Activated gamma-delta T cell treated with anti-CD3 and anti-CD28 coated beads, Interleukin-2, amount 50 U/mL, for 16 hours (primary cell): ENCODE measurements at places on chromosomes 4 and X.

GRCh38 chrX:115679460-115679859 is 118.5 kb downstream of the PLS3 start:
- no peak for DNase-seq

DNA sequence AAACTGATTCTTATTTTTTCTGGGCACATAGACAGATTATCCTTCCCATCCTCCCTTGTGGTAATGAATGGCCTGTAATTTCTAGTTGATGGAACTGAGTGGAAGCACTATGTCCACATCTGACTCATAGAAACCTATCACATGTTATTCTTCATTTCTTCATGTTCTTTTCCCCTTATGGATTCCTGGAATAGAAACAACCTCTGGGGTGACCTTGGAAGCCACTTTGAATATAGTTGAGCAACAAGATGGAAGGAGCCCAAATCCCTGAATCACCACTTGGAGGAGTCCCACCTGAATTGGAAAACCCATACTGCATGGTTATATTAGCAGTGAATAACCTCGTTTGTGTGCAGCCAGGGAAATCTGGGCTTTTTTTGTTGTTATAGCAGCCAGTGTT is 137.8 kb downstream of the MID1IP1 start:
- DNase-seq: no peak

DNA sequence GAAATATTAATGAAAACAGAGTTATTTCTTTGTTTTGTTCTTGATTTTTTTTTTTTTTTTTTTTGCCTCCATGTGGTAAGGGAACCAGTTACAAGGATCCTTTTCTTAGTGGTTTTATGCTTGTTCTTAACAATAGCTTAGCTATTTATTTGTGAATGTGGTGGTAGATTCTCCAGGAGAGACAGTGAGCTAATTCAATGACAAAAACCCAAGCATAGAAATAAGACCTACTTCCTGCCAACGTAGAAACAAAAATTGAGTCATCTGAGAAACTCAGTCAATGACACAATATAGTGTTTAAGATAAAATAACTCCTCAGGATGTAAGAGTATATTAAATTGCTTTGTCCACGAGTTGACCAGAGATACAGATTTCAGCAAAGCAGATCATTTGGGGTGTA is 863.8 kb upstream of the PABPC4L start:
- DNase-seq: no peak

- no peak for DNase-seq
Measured at GRCh38 chrX:150365051-150365989, 2.2 kb downstream of the MAMLD1 start.

GRCh38 chrX:9352694-9353411 is 112.0 kb upstream of the TBL1X start:
- DNase-seq: peak; percentile 37

DNA sequence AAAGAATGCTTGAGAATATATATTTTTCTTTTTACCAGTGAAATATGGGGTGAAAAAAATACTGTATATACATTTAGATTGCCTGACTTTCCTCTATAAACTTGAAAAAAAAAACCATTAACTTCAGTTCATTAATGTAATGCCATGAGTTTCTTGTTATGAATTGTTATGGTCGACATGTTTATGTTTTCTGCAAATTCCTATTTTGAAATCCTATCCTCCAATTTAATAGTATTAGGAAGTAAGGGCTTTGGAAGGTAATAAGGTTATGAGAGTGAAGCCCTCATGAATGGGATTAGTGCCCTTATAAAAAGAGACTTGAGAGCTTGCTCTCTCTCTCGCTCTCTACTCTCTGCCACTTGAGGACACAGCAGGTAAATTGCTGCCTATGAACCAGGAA is 211.4 kb downstream of the LDB2 start:
- no peak for DNase-seq

DNA sequence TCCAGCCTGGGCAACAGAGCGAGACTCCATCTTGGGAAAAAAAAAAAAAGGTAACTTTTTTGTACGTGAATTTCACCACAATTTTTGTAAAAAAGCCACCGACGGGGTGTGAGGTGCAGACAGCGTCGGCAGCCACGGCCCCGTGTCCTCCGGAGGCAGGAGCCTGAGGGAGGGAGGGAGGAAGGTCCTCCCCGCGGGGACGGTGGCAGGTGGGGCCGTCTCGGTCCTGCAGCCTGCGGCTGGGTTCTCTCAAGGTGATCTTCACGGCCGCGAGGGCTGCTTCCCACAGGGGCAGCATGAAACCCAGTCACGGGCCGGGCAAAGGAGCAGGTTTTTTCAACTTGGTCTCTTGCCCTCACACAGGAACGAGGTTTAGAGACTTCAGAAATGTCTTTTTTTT is 14.0 kb downstream of the PLCXD1 start:
- DNase-seq: no peak

DNA sequence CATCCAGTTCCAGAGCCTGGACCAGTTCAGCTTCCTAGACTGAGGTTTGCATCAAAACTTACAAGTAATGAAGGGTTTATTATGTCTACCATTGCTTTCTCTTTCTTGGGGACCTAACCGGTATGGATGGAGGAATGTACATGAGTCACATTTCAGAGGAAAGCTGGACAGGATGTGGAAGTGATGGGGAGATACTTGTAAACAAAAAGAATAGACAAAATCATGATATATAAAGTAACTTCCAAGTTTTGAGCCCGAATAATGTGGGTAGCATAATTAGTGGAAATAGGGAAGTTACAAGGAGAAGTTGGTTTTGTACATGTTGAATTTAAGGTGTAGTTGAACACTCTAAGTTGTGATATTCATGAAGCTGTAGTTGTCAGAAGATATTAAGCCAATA is 15.0 kb downstream of the FNIP2 start:
- no peak for DNase-seq

DNA sequence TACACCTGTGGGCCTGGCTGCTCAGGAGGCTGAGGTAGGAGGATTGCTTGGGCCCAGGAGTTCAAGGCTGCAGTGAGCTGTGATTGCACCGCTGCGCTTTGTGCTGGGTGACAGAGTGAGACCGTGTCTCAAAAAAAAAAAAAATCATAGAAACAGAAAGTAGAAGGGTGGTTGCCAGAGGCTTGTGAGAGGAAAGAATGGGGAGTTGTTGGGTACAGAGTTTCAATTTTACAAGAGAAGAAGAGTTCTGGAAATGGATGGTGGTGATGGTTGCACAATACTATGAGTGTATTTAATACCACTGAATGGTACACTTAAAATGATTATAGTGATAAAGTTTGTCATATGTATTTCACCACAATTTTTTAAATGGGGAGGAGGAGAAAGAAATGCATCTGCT is 10.2 kb upstream of the GLOD5 start:
- DNase-seq: no peak

DNA sequence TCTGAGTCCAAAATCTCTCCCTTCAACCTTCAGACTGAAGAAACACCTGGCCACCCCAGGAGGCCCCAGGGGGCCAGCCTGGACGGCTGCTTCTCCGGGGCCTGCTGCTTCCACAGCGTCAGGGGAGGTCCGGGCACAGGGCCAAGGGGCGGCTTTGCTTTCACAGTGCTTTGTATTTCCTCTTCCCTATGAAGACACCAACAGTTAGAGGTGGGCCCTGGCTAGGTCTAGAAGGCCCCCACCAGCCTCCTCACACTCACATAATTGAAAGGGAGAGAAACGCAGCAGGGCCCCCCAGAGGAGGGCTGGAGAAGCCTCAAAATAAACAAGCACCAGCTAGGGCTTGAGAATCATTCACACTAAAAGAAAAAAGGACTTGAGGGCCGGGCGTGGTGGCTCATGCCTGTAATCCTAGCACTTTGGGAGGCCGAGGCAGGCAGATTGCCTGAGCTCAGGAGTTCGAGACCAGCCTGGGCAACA is 17.8 kb downstream of the SCD5 start:
- DNase-seq: no peak

DNA sequence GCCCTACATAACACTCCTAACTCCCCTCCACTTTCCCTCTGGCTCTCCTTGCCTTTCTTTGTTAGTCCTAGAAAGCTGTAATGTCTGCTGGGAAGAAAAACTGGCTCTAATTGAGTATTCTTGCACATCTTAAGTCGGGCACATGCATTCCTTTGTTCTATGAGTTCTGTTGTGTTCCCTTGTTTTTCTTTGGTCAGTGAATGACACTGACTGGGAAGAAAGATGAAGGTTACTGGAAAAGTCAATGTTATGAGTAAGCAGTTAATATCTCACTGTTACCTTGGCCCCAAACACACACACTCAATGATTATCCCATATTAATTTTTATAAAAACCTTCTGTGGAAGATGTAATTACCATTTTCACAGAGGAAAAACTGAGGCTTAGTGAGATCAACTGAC is 215.9 kb downstream of the SOWAHB start:
- DNase-seq: no peak

DNA sequence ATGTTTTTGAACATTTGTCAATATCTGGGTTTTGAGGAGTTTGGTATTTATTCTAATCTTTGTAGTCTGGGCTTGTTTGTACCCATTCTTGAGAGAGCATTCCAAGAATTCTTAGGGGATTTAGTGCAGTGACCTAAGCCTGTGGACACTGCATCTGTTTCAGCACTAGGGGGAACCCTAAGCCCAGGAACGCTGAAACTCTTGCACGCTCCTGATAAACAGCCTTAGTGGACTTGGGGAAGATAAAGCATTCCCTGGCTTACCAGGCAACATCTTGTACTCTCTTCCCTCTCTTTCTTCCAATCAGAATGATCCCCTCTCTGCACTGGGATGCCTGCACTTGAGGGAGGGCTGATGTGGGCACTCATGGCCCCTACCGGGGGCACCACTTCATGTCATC is 654.9 kb upstream of the HTR2C start:
- DNase-seq: no peak

- no peak for DNase-seq
Measured at GRCh38 chrX:9605484-9605883, 140.6 kb downstream of the TBL1X start.

DNA sequence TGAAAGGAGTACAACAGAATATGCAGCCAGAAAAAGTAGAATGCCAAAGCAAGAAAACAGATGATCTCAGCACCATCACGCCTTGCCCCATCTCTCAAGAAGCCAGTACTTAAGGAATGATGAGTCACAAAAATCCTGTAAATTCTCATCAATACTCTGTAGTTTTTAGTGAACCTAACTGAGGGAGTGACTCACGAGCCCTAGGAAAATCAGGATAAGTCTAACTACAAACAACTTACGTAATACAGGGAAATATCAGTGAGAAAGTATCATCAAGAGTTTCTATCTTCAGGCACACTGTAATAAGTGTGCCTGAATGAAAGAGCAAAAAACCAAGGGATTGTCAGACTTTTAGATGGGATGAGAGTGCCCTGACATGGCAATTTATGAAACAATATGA is 644.4 kb downstream of the STPG2 start:
- no peak for DNase-seq

DNA sequence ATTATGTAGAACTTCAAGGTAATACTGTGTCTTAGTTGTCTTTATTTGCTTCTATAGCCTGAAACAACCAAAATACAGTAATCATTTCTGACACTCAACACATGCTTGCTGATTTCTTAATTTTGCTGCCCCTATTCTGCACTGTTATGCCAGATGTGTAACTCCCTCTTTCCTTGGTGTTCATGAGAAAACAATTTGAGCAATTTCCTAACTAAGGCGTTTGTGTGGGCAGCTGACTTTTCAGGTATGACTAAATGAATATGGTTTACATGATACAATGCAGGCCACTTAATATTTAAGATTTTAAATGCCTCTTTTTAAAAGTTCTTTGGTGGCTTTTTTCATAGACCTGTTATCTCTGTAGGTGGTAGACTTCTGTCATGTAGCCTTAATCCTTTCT is 46.1 kb upstream of the CENPE start:
- no peak for DNase-seq

DNA sequence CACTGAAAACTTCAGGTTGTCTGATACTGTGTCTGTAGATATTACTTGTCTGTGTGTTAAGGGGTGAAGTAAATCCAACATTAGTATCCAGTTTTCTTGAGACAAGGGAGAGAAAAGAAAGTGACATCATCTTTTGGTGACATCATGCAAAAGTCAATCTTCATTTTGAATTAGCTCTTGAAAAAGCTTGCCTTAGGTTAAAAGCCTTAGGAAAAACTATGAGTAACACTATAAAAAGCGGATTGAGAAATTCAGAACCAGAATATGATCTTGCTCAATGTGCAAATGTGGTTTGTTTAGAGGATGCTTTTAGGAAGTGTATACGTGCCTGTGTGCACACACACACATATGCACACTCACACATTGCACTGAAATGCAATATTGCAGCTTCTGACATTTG is 345.8 kb upstream of the CASK start:
- no peak for DNase-seq

- DNase-seq: no peak
Measured at GRCh38 chrX:108735091-108735678, 1.2 kb downstream of the IRS4 start.

DNA sequence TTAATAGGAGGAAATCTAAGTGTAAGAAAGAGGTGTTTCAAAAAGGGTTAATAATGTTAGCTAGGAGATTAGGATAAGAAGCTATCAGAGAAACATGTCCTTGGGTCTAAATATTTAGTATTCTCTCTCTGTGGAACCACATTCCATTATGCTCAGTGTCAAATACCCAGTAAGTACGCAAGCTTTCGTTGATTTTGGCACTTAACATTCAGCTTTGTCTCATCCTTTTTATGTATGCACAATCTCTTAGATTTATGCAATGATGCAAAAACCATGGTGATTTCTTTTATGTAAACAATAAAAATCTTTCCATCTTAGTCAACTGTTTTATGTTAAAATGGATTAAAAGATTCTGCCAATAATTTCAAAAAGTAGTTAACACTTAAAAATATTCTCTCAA is 129.2 kb downstream of the KLHL13 start:
- no peak for DNase-seq

DNA sequence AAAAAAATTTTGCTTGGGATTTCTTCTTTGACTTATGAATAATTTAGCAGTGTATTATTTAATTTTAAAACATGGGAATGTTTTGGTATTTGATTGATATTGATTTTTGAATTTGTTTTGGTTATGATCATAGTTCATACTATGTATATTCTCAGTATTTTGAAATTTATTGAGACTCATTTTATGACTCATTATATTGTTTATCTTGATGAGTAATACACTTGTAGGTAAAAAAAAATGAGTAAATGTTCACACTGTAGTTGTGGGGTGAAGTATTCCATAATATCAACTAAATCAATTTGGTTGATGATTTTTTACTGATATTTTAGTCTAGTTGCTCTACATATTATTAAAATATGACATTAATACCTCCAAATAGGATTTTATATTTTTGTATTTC is 1142.2 kb downstream of the ADGRL3 start:
- DNase-seq: no peak

DNA sequence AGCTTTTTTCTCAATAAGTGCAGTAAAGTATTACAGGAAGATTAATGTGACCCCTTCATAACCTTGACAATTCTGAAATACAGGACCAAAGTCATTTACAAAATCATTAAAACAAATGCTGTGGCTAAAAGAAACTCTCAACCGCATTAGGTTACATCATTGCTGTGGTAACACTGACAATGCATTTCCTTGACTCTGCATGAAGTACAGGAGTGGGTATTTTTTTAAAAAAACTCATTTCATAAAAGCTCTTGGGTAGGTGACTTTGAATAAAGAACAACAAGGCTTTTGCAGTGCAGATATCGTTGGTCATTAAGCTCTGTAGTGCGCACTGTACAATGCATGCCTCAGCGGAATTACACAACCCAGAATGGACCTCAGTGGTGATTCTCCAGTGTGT is 23.4 kb upstream of the XK start:
- no peak for DNase-seq
